ENCODE measurements at places on chromosomes 2 and 18. TPM values are rescaled to one million over a fixed set of nuclear protein-coding genes. Genes with fewer than 3 reads are reported as not detected.
A peak's percentile ranks its signal among the peaks of the same experiment; 100 is the strongest.

DNA sequence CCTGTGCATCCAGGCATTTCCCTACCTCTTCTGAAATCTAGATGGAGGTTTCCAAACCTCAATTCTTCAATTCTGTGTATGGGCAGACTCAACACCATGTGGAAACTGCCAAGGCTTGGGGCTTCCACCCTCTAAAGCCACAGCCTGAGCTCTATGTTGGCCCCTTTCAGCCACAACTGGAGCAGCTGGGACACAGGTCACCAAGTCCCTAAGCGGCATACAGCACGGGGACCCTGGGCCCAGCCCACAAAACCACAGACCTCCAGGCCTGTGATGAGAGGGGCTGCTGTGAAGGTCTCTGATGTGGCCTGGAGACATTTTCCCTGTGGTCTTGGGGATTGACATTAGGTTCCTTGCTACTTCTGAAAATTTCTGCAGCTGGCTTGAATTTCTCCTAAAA lies 255.4 kb downstream of the TDRD15 start:
- ATAC-seq, result no peak

GRCh38 chr2:88621432-88621831 lies 5.8 kb downstream of the EIF2AK3 start:
- ATAC-seq, result peak; percentile 71

DNA sequence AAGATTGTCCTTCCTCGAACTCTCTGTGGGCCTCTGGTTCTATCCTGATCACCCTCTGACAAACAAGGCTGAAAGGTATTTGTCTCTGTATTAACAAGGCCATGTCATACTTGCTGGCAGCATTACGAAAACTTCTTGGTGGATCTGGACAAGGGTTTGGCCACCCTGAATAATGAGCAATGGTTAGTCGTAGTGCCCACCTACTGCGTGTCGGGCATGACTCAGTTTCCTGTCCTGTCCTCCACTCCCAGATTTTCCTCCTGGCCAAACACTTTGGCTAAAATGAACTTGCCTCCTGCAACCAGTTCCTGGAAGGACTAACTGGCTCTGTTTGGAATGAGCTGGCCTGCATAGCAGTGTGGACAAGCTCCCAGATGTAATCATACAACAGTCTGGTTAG lies 198.5 kb upstream of the SMIM21 start:
- no peak for ATAC-seq

DNA sequence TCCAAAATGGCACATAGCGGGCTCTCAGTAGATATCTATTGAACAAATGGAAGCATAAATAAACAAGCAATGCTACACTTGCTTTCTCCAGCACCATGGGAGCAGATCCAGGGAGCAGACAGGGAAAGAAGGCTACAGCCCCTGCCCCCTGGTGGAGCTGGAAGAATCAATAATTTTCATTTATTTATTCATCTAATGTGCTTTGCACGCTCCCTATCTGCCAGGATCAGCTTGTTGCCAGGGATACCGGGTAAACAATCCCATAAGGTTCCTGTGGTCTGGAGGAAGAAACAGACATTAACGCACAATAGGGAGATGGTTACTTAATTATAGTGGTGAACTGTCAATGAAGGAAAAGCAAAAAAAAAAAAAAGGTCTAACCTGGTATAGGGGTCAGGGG lies 40.1 kb upstream of the CLASP1 start:
- ATAC-seq, result no peak

DNA sequence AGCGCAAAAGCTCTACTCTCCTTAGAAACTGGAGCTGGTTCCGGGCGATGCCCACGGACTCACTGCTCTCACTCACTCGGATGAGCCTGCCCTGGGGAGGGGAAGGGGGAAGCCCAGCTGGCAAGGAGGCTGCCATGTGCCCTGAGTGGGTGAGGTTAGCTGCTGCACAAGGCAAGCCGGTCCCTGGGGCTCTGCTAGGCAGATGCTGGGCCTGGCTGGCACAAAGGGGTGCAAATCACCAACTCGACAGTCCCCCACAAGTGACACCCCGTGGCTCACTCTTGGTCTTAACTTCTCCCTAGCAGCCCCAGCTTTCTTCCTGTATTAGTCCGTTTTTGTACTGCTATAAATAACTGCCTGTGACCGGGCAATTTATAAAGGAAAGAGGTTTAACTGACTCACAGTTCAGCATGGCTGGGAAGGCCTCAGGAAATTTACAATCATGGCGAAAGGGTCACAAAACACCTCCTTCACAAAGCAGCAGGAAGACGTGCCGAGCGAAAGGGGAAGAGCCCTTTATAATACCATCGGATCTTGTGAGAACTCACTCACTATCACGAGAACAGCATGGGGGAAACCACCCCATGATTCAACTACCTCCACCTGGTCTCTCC lies 33.2 kb downstream of the ADCY3 start:
- ATAC-seq, result no peak

- ATAC-seq, result no peak
Observed at GRCh38 chr2:235829726-235830125, 335.9 kb downstream of the AGAP1 start.

GRCh38 chr2:23350792-23351355 lies 34.1 kb upstream of the KLHL29 start:
- ATAC-seq, result no peak

DNA sequence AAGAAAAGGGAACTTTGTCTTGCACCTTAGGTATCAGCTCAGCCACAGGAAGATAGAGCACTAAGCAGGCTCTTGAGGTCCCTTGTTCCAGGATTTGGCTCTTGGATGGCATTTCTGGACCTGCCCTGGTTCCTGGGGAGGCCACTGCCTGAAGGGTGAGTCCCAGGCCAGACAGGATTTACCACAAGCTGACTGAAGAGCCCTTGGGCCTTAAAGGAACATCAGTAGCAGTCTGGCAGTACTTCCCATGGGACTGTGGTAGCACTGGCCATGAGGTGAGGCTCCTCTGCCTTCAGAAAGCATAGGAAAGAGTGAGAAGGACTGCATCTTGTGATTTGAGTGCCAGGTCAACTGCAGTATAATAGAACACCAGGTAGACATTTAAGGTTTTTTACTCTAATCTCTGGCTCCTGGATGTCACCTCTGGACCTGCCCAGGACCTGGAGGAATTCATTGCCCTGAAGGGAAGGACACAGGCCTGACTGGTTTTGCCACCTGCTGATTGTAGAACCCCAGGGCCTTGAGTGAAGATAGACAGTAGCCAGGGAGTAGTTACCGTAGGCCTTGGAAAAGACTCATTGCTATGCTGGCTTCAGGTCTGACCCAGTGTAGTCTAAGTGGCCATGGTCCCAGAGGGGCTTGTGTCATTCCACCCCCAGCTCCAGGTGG lies 154.4 kb upstream of the CREB1 start:
- peak; percentile 54 for ATAC-seq

DNA sequence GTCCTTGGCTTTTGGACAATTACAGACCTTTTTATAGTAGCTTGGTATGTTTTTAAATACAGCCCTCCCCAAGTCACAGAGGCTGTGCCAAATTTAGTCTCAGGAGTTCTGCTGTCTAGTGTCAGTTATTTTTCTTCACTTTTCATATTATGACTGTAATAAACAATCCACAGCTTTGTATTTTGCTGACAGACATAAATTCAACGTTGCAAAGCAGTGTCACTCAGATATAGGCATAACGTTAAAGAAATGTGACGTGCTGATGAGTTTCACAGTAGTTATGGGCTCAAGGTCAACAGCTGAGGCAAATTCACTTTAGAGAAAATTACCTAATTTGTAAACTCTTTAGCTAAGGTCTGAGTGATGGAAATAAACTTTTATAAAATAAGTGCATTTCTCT lies 151.6 kb downstream of the SATB2 start:
- no peak for ATAC-seq

GRCh38 chr2:56314796-56315195 lies 131.0 kb downstream of the CCDC85A start:
- no peak for ATAC-seq

DNA sequence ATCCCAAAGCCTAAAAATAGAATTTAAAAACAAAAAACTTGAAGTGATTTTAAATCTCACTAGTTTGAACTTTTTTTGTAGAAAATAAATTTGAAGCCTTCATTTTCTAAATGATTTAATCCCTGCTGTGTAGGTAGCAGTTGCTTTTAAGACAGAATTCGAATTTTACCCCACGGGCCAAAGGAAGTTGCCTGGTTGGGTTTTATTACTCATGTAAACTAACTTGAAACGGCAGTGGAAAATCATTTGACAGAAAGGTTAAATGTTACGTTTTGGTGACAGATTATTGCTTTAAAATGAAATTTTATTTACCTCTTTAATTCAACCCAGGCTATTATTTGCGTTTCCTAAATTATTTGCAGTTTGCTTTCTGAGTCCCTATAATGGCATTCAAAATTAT lies 2.0 kb downstream of the MAPRE2 start:
- no peak for ATAC-seq

GRCh38 chr18:31658670-31659575 lies 25.5 kb downstream of the B4GALT6 start:
- ATAC-seq, result no peak

GRCh38 chr2:10278029-10278762 lies 24.5 kb upstream of the HPCAL1 start:
- peak; percentile 36 for ATAC-seq

EMX1 gene
- total RNA-seq, result not detected

IRS1 gene
- total RNA-seq, result 13.9 TPM

TUBB8B gene
- total RNA-seq, result not detected

ALLC gene
- total RNA-seq, result not detected

GCA gene
- 7.1 TPM for total RNA-seq

BCL11A gene
- total RNA-seq, result 43.0 TPM

ATOH8 gene
- 1.2 TPM for total RNA-seq

Data from esophagus mucosa (tissue), 1 donor.